MCF 10A (cell line): ENCODE measurements at places on chromosomes 7 and 10. TPM values are rescaled to one million over a fixed set of nuclear protein-coding genes. Genes with fewer than 3 reads are reported as not detected.

- no peaks in the 10 kb centered on the region for H3K4me1 ChIP-seq
- H3K36me3 ChIP-seq: no peaks in the 10 kb centered on the region
- no peak overlapping the region for H3K27ac ChIP-seq
- H3K4me3 ChIP-seq: no peak overlapping the region
- no peaks in the 10 kb centered on the region for H3K27me3 ChIP-seq
Measured at GRCh38 chr7:11297764-11298163, 324.1 kb downstream of the PHF14 start.

- H3K27ac ChIP-seq: peak overlapping the region; percentile 55
- DNase-seq: no peak
- no peaks in the 10 kb centered on the region for H3K27me3 ChIP-seq
- H3K4me3 ChIP-seq: no peak overlapping the region
- no peaks in the 10 kb centered on the region for H3K4me1 ChIP-seq
Measured at GRCh38 chr10:77820349-77820748, 106.2 kb downstream of the DLG5 start.

GRCh38 chr7:17402628-17403278 is 104.3 kb downstream of the AHR start:
- no peaks in the 10 kb centered on the region for H3K36me3 ChIP-seq
- H3K27me3 ChIP-seq: no peaks in the 10 kb centered on the region
- H3K27ac ChIP-seq: no peak overlapping the region
- peaks cover 29% of the 10 kb centered on the region for H3K4me1 ChIP-seq

GRCh38 chr10:44581996-44582395 is 197.1 kb upstream of the CXCL12 start:
- peaks cover 8% of the 10 kb centered on the region for H3K36me3 ChIP-seq
- no peaks in the 10 kb centered on the region for H3K27me3 ChIP-seq
- H3K4me3 ChIP-seq: no peak overlapping the region

ANKRD30A gene
- total RNA-seq: not detected in 2 replicates

GRCh38 chr7:40859965-40860543 is 725.2 kb downstream of the SUGCT start:
- peaks cover 14% of the 10 kb centered on the region for H3K4me1 ChIP-seq
- H3K36me3 ChIP-seq: no peaks in the 10 kb centered on the region
- peak; percentile 52 for DNase-seq
- no peak overlapping the region for H3K27ac ChIP-seq
- H3K4me3 ChIP-seq: no peak overlapping the region

PAX2 gene
- total RNA-seq: not detected in 2 replicates

HMX3 gene
- total RNA-seq: not detected in 2 replicates

FXYD4 gene
- not detected in 2 replicates for total RNA-seq

KIF11 gene
- total RNA-seq: 21.3 and 27.3 TPM in 2 replicates

DNA sequence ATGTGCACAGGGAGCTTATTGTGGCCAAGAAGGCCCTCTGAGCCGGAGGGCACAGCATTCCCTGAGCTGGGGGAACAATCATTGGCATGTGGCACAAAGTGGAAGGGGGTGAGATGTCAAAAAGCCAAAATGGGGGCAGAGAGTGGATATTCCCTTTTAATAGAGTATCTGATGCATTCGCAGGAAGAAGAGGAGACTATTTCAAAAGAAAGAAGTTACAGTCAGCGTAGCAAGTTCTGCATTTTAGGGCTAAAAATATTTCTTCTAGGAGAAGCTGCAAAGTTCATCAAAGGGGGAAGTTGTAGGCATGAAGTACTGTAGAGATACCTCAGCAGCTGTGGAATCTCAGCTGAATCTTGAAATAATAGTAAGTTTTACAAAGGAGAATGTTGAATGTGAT is 136.0 kb upstream of the WDR11 start:
- H3K36me3 ChIP-seq: no peaks in the 10 kb centered on the region
- no peaks in the 10 kb centered on the region for H3K27me3 ChIP-seq
- DNase-seq: no peak
- no peak overlapping the region for H3K27ac ChIP-seq
- H3K4me1 ChIP-seq: no peaks in the 10 kb centered on the region

DNA sequence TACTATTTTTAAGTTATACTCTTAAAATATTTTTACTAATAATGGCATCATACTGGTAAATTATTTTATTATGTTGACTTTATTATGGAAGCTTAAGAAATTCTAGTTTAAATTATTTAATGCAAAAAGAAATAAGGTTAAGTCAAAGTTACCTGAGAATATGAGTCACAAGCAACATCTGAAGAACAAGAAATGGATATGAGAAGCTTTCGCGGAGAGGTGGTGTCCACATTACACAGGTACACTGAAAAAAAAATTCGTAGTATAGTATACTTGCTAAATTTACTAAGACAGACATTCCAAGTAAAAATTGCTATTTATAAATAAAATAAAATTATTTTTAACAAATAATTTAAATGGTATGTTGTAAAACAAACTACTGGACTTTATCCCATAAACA is 143.8 kb downstream of the AVL9 start:
- DNase-seq: no peak
- H3K27me3 ChIP-seq: no peaks in the 10 kb centered on the region
- H3K4me1 ChIP-seq: no peaks in the 10 kb centered on the region
- H3K27ac ChIP-seq: no peak overlapping the region

DNA sequence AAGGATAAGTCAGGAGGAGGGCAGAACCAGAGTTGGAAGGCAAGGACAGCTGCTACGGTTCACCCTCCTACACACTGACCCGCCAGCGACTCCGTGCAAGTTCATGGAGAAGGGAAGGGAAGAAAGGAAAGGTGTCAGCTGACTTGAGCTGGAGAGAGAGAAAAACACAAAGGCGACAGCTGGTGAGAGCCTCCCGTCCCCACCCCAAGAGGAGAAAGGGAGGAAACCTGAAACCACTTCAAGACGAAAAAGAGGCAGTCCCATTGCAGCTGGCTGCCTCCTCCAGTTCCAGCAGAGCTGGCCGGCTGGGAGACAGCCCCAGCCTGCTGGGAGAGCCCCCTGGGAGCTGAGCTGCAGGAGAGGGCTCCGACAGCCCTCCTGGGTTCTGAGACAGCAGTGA is 75.2 kb downstream of the PARD3 start:
- peaks cover 47% of the 10 kb centered on the region for H3K4me1 ChIP-seq
- peak; percentile 72 for DNase-seq

DNA sequence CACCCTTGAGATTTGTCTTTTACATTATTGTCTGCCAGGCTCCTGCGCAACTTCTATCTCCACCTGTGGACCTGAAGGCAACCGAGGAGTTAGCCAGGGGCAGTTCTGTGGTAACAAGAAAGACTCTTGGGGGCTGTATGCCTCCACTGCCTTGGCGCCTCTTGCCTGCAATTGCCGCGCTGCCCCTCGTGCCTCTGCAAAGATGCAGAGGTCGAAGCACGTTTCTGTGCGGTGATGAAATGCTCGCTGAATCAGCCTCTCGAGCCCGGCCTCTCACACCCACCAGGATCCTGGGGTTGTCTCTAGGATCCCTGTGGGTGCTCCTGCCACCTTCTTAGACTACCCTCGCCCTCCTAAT is 486 bp upstream of the LHFPL3 start:
- peaks cover 49% of the 10 kb centered on the region for H3K27me3 ChIP-seq
- no peak overlapping the region for H3K27ac ChIP-seq
- no peak overlapping the region for H3K4me3 ChIP-seq
- no peaks in the 10 kb centered on the region for H3K4me1 ChIP-seq

- DNase-seq: no peak
- no peaks in the 10 kb centered on the region for H3K27me3 ChIP-seq
- H3K36me3 ChIP-seq: no peaks in the 10 kb centered on the region
- no peak overlapping the region for H3K27ac ChIP-seq
- H3K4me1 ChIP-seq: no peaks in the 10 kb centered on the region
Measured at GRCh38 chr7:144439717-144440205, 36.3 kb upstream of the NOBOX start.

TEX36 gene
- total RNA-seq: not detected in 2 replicates

- H3K27me3 ChIP-seq: no peaks in the 10 kb centered on the region
- DNase-seq: no peak
- H3K4me3 ChIP-seq: no peak overlapping the region
- no peak overlapping the region for H3K27ac ChIP-seq
Measured at GRCh38 chr10:30819341-30820181, 190.0 kb upstream of the LYZL2 start.

PRLHR gene
- not detected in 2 replicates for total RNA-seq
